ENCODE measurements at places on chromosomes 16 and 17.
A peak's percentile ranks its signal among the peaks of the same experiment; 100 is the strongest.

DNA sequence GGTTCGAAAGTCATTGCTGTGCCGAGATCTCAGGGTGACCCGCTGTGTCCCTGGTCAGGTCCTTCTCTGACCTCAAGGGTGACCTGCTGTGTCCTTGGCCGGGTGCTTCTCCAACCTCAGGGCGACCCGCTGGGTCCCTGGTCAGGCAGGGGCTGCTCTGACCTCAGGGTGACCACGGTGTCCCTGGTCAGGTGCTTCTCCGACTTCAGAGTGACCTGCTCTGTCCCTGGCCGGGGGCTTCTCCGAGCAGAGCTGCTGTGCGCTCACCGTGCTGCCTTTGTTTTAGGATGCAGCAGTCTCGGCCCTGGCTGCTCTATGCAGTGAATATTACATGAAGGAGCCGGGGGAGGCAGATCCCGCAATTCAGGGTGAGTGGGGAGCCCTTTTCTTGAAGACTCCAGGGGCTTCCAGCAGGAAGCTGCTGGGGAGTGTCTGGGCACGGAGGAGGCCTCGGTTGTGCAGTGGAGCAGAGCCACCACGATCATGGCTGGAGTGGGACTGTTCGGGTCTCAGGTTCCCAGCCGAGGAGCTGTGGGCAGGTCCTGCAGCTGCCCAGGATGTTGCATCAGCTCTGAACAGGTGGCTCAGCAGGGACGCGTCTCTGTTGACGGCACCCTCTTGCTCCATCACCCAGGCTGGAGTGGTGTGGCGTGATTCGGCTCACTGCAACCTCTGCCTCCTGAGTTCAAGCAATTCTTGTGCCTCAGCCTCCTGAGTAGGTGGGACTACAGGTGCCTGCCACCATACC is 83.7 kb upstream of the ZNF750 start:
- DNase-seq: no peak

DNA sequence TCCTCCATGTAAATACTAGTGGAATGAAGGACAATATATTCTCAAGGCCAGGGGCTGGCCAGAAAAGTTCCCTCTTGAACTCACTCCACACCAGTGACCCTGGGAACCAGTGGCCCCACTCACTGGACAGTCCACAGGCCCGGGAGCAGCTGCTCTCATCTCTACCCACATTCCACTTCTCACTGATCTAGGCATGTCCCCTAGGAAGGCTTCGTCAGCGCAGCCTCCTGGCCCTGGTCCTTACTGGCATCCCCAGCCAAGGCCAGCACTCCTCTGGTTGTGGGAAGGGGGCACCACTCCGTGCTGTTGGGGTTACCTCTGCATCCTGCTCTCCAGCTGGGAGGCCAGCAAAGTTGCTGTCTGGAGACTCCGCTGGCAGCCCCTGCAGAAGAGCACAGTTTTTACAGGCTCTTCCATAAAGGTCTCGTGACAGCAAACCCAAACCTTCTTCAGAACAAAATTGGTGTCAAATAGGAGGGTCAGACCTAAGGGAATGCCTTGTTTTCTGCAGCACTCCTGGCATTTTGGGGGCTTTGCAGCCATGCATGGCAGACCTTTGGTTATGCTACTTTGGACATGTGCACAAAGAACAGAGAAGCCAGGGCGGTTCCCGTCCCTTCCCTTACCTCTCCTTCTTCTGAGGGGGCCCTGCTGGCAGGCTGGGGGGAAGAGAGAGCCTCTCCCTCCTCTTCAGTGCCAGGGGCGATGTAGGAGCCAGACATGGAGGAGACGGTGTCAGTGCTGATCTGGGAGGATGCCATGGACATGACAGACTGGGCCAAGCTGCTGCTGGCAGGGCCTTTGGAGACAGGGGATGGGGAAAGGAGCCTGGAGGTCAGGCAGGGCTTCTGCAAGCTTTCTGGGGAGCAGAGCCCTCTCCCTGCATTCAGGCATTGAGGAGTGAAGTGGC is 14.1 kb upstream of the FOXJ1 start:
- no peak for DNase-seq

DNA sequence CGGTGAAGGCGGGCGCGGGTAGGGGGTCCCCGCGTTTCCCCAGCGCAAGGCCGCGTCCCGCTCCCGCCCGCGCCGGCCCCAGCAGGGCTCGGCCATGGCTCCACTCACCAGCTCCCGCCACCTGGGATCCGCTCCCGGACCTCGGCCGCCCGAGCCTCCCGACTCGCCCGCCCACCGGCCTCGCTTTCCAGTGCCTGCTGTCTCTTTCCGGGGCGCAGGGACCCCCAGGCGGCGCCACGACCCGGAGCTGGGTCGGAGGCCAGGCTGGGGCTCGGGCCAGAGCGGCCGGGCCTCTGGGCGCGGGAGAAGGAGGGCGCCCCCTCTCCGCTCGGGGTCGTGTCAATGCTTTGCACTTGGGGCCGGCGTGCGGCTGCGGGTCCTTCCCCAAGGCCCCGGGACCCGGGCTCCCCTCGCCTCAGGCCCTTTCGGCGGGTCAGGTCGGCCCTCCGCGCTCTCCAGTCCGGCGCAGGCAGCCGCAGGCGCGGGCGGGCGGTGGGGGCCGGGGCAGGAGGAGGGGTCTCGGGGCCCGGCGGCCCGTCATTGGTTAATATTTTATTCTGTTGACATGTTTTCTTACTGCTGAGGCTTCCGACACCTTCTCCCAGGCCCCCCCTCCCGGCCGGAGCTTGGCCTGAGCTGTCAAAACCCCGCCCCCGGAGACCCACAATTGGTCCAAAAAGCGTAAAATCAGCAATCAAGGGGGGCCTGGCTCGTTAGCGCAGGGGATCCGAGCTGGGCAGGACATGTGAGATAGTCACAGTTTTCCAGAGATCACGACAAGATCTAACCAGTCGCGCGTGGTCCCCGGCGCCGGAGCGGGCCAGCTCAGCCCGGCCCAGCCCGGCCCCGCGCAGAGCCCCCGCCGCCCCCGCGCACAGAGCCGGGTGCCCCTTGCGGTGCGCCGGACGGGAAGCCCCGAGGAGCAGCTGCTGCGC is at the start of gene TBX2:
TSS of gene TBX2 (plus strand) at position 713 of the 935 bp plus-strand sequence. CDS start 334 bp downstream, outside the sequence.
- no peak for DNase-seq

DNA sequence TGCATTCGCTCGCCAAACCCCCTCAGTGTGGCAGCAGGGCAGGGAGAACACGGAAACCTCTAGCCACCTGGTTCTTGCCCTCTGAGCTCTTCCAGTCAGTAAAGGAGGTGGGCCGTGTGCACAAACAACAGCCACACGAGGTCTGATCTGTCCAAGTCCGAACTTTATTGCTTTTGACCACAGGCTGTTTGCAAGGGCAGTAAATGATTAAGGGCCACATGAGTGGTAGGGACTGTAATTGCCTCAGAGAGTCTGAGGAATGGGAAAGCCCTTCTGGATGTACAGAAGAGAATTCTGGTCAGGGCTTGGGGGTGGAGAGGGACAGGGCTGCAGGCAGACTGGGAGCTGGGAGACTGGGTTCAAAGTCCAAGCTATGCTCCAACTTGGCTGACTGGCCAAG is 75.7 kb upstream of the LHX1 start:
- no peak for DNase-seq

DNA sequence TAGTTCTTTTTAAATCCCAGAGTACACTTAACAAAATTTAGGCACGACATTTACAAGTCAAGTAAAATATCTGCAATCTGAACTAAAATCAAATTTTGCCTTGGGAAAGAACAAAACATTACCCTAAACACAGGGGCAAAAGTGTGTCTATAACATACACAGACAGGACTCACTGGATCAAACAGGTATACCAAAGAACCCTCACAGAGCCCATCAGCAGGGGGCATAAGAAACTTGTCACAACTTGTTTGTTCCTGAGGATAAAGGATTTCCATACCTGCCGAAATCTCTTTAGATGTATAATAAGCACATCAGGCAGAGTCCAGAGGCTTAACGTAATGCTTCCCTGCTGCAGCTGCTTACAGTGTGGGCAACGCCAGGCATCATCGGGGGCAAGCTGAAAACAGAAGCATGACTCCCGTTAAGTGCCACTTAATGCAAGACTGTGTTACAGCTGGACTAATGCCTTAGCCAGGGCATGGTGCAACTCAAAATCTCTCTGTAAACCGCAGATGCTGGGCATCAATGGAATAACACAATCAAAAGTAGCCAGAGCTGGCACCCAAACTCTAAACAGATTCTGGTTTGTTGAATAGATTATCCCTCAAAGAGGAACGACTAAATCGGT is 67.0 kb downstream of the USP31 start:
- no peak for DNase-seq

- DNase-seq: no peak
These were observed 23.7 kb upstream of the GNG13 start for GRCh38 chr16:824194-824593.

DNA sequence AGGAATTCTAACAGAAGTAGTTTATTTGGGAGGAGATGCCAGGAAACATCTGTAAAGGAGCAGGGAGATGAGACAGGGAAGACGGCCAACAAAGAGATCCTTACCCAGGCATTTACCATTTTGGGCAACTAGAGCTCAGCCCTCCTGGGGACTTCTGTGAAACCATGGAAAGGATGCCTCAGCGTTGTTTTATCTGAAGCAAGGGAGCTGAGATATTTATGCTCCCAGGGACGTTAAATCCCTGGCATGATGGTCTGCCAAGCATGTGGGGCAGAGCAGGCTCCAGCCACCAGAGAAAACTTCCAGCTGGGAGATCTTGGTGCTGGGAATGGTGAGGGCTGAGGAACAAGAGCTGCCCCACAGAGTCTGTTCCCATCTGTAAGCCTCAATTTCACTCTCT is 114.8 kb upstream of the FOXF1 start:
- no peak for DNase-seq

DNA sequence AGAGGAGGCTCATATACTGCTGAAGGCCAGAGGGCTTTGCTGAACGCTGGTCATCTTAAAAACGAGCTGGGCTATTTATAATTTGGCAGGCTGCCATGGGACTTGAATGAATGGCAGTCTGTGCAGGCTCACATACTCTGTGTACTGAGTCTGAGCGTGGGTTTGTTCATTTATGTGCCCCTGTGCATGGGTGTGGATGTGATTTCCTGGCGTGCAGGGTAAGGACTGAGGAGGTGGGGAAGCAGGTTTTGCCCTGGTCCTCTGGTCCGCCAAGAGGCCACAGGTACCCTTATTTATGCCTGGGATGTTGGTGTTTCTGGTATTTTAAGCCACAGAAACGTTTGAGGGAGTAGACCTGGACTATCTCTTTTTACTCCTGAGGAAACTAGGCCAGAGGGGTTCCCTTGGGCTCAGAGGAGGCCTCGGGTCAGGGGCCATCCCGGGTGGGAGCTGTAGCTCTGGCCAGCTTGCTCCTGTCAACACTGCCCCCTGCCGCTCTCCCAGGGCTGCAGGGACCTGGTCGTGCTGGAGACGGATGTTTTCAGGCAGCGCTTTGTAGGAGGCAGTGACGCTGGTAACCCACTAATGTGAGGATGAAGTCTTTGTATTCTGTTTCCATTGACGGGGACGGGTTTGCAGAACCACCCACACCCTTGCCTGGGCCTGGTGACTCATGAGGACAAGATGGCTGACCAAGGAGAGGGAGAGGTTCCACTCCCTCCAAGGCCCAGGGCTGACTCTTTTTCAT is 184.4 kb downstream of the MSI2 start:
- DNase-seq: peak; percentile 83
